ENCODE measurements at places on chromosomes 13 and 19. TPM values are rescaled to one million over a fixed set of nuclear protein-coding genes. Genes with fewer than 3 reads are reported as not detected.

DNA sequence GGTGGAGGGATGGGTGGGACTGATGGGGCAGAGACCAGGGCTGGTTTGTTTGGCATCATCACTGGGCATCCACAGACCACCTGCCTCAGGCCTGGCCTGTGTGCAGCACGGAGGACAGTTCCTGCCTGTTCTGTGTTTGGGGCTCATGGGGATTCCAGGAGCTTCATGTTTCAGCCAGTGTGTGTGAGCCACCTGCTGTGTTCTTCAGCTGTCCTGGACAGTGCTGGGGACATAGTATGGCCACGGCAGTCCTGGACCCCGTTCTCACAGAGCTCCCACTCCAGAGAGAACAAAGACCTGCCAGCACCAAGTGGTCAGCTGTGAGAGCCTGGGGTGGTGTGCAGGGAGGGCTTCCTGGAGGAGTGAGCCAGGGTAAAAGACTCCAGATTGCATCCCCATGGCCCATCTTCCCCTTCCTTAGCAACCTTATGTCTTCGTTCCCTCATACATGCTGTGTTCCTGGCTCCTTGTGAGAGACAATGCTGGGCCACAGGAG lies 2.0 kb upstream of the CCDC97 start:
- DNase-seq = no peak

CNFN gene
- not detected for total RNA-seq

MAMSTR gene
- 8.0 TPM for total RNA-seq

SRRM5 gene
- total RNA-seq = not detected
